ENCODE measurements at places on chromosomes 13 and 19.
A peak's percentile ranks its signal among the peaks of the same experiment; 100 is the strongest.

DNA sequence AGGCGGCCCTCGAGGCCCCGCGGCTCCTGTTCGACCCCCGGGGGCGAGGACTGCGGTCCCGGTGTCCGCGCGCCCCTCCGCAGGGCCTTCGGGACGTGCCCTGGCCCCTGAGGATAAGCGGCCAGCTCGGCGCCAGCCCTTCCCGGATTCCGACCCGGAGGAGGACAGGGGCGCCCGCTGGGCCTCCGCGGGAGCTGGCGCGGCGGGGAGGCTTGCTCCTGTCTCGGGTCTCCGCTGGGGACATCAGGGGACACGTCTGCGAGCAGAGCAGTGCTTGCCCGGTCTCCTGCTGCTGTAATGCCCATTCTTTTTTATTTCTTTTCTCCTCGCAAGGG lies 829 bp downstream of the B3GLCT start:
- peak; percentile 73 for DNase-seq

DNA sequence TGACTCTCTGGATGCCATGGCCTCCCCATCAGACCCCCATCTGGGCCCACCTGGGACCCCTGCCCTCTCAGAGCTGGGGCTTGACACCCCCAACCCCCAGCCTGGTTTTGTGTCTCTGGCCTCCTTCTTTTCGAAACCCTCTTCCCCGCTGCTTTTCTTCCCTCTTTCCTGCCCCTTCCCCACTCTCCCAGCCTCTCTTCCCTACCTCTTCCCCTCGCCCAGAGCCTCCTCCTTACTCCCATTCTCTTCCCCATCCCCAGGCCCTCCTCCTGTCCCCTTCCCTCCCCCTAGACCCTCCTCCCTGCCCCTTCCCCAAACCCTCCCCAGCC lies 2.1 kb downstream of the TNFSF9 start:
- DNase-seq, result no peak

GRCh38 chr19:42111811-42112210 lies 20.4 kb downstream of the POU2F2 start:
- peak; percentile 23 for DNase-seq

GRCh38 chr13:37648609-37649008 lies 50.0 kb upstream of the POSTN start:
- peak; percentile 23 for DNase-seq

- peak; percentile 17 for DNase-seq
Observed at GRCh38 chr19:52946322-52947310, 16.1 kb downstream of the ZNF816 start.

DNA sequence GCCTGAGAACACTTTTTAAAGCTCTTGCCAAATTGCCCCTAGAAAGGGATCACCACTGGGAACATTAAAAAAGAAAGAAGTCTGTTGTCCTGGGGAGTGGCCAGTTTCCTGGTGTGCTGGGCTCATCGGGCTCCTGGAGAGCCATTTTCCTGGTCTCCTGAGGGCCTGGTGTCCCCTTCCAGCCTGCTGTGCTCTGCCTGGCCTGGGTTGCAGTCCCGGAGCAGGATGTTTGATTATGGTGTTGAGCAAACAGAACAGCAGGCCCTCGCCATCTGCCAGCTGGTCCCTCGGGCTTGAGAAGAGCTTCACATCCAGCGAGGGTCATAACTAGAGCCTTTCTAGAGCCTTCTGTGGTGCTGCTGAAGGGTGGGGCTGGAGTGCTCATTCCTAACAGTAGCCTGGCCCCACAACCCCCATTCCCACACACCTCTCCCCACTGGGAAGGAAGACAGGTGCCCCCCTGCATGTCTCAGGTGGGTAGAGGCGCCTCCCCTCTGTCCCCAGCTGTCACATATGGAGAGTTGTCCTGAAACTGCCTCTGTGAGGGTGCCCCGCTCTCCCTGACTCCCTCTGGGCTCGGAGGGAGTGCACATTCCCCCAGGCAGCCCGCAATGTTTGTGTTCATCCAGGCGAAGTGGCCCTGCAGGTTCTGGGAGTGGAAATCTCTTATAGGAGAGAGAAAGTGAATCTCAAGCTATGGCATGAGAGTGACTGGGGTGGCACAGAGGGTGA lies 151.1 kb downstream of the SIPA1L3 start:
- DNase-seq, result no peak

DNA sequence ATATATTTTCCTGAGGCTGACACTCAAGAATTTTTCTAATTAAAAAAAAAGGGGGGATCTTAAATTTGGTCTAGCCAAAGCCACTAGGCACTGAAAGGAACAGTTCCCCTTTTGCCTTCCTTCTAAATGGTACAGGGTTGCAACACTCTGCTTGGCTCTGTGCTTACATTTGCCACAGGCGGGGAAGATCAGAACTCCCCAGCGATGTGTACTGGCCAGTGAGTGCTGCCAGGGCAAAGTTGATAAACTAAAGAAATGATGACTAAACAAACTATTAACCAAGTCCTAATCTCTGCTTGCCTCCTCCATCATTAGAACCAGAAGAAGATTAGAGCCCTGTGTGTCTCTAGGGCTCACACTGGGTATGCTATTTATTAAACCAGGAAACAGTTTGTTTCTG lies 75.3 kb upstream of the SCEL start:
- no peak for DNase-seq

DNA sequence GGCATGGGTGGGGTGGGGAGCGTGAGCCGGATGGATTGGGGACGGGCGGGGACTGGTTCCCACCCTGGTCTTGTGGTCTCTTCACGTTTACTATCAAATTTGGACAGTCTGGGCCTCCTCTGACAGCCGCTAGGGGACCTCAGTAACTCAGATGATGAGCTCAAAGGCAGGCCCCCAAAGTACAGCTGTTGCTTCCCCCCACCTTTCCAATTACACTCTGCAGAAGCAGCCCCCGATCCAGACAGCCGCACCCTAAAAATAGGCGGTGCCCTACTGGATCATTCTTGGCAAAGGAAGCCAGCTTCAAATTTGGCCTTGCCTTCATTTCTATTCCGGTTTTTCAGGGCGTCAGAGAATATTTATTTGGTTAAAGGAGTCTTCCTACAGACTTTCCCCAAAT lies 1.9 kb upstream of the FOXO1 start:
- DNase-seq, result no peak

GRCh38 chr19:5130371-5131030 lies 161.6 kb downstream of the KDM4B start:
- DNase-seq, result no peak

GRCh38 chr19:38665950-38666662 lies 18.7 kb downstream of the ACTN4 start:
- DNase-seq, result peak; percentile 81

DNA sequence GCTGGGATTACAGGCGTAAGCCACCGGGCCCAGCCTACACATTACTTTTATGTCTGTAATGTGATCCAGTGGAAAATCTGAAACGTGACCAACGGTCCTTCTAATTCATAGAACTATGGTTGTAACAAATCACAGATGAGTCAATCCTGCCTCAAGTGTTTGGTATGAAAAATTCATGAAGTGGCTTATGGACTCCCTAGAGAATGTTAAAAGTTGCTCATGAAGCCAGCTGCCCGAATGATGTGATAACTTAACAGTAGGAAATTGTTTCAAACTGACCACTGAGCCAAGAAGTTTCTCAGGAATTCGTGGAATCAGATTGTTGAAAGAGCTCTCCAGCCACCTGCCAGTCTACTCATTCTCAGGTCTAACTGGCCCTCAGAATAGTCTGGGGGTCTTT lies 59.4 kb upstream of the FARP1 start:
- peak; percentile 90 for DNase-seq

- DNase-seq, result no peak
Observed at GRCh38 chr13:74661851-74662250, 527.6 kb upstream of the KLF12 start.

- DNase-seq, result peak; percentile 38
Observed at GRCh38 chr13:80436571-80437169, 95.7 kb upstream of the SPRY2 start.

DNA sequence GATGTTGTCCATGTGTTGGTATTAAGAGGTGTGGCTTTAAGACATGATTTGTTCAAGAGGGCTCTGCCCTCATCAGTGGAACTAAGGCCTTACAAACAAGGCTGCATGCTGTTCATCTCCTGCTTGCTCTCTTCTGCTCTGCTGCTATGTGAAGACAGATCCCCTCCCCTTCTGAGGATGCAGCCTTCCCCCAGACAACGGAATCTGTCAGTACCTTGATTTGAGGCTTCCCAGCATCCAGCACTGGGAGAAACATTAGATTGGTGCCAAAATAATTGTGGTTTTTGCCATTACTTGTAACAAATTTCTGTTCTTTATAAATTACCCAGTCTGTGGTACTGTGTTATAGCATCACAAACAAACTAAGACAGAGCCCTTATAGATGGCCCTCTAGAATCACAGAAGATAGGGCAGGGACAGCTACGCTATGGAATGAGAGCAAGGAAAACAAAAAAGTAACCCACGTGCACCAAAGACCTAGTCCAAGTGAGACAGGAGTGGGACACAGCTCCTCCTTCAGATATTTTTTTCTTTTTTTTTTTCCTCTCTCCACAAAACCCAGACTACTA lies 151.5 kb upstream of the RXFP2 start:
- DNase-seq, result peak; percentile 1

DNA sequence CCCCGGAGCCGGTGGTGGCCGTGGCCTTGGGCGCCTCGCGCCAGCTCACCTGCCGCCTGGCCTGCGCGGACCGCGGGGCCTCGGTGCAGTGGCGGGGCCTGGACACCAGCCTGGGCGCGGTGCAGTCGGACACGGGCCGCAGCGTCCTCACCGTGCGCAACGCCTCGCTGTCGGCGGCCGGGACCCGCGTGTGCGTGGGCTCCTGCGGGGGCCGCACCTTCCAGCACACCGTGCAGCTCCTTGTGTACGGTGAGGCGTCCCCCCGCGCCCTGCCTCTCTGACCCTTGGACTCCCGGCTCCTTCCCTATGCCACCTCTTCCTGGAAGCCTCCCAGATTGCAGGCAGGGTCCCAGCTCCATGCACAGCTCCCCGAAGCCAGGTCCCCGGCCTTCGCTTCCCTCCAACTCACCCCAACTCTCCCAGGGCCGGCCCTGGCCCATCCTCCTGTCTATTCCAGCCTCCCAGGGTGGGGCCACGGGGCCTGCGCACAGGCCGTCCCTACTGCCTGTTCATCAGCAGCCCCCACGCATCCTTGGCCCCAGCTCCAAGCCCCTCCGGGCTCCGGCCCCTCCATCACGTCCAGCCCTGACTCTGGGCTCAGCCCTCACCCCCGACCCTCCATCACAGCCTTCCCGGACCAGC lies 1.7 kb downstream of the MADCAM1 start:
- no peak for DNase-seq

- DNase-seq, result peak; percentile 80
Observed at GRCh38 chr13:68927387-68928026, 1180.1 kb upstream of the ATXN8OS start.

- no peak for DNase-seq
Observed at GRCh38 chr19:2711875-2712205, 9.3 kb downstream of the DIRAS1 start.

DNA sequence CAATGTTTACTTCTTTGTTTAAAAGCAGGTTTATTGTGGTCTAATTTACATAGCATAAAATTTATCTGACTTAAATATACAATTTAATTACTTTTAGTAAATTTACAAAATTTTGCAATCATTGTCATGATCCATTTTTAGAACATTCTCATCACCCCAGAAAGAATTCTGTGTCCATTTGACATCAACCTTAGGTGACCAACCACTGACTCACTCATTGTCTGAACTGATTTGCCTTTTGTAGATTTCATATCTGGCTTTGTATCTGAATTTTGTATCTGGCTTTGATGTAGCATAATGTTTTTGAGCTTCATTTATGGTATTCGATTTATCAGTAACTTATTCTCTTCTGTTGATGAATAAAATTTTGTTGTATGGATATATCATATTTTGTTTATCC lies 40.4 kb downstream of the EDNRB start:
- DNase-seq, result no peak

DNA sequence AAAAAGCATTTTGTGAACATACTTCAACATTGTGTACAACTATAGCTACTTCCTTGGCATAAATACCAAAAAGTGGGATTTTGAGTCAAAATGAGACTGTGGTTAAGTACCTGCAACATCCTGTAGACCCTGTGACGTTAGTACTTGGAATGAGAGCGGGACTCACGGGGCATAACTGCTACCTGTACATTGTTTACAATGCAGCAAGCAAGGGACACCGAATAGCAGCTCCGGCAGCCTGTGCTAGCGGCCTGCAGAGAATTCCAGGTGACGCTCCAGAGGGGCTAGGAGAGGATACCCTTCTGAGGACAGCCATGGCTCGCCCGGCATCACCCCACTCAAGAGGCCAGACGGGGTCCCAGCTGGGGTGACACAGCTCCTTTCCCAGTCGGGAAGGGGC lies 824 bp upstream of the ZNF331 start:
- DNase-seq, result no peak

DNA sequence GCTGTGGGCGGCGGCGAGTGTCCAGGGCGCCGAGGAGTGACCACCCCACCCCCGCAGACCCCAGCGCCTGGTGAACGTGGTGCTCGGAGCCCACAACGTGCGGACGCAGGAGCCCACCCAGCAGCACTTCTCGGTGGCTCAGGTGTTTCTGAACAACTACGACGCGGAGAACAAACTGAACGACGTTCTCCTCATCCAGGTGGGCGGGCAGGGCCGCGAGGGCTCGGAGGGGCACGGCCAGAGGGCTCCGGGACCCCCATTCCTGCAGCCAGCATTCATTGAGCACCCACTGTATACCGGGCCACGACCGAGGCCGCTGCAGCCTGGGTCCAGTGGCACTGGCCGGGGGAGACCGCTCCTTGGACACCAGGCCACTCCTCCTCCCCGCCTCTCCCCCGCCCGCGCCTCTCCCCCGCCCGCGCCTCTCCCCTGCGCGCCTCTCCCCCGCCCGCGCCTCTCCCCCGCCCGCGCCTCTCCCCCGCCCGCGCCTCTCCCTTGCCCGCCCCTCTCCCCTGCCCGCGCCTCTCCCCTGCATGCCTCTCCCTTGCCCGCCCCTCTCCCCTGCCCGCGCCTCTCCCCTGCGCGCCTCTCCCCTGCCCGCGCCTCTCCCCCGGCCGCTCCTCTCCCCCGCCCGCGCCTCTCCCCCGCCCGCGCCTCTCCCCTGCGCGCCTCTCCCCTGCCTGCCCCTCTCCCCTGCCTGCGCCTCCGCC lies 3.2 kb downstream of the PRTN3 start:
- no peak for DNase-seq

DNA sequence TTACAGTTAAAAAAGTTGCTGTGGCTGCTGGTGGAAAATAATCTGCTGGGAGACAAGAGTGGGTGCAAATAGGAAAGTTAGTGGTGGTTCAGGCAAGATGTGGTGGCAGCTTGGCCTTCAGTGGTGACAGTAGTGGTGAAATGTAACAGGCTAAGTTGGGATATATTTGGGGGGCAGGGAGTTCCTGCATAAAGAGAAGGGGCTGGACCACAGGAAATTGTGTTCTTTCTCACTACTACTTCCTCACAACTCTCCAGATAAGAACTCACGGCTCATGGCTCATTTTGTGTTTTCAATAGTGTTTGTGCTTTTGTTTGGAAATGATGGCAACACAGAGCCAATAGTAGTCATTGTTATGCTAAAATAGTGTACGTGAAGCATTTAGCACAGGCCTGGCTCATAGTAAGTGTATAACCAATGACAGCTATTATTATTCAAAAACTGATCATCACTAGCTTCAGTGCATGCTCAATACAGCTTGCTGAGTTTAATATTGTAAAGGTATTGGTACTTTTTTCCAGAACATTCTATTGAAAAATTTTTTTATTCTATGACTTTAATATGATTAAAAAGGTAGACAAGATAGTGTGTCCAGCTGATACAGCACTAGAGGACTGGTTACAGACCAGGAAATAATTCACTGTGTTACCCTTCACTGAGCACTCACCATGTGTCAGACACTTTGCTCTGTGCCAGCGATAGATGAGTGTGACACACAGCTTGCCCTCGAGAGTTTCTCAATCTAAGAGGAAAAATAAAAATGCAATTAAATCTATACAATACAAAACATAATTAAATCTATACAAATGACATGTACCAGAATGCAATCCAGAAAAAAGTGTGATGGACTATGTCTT lies 209.8 kb downstream of the POU4F1 start:
- no peak for DNase-seq

Measured in astrocyte of the hippocampus (primary cell).